ENCODE measurements at places on chromosomes 6 and 20.

DNA sequence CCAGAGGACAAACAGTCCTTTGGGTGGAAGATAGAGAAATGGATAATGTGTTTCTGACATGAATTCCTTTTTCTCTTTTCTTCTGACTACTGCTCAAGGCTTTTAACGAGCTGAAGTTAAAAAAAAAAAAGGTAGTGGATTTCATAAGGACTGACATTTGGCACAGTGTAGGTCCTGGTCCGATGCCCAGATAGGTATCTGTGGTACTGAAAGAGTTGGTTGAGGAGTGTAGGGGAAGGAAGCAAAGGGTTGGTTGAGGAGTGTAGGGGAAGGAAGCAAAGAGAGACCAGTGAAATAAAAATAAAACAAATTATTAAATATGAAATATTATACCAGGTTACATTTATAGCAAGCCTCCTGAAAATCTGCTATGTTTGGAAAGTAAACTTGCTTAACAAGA is 11.8 kb downstream of the UTRN start:
- no peak for DNase-seq

GRCh38 chr6:37109714-37110499 is 60.0 kb upstream of the PIM1 start:
- DNase-seq: no peak

GRCh38 chr20:44733341-44734069 is 12.2 kb upstream of the KCNK15 start:
- peak; percentile 19 for DNase-seq

- no peak for DNase-seq
Measured at GRCh38 chr6:135922174-135922573, 70.7 kb downstream of the PDE7B start.

DNA sequence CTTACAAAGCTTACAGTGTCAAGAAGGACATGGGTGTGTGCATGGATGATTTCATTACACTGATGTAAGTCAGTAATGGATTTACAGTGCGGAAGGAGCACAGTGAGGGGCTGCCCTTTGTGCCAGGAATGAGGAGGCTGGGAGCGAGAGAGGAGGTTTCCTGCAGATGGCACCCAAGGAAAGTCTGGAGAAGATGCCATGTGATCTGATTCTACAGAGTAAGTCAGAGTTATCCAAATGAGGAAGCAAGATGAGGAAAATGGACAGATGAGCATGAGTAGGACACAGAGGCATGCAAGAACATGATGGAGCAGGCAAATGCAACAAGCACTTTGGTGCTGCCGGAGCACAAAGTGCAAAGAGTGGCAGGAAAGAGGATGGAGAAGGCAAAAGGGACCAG is 29.7 kb downstream of the MAP7 start:
- DNase-seq: no peak

DNA sequence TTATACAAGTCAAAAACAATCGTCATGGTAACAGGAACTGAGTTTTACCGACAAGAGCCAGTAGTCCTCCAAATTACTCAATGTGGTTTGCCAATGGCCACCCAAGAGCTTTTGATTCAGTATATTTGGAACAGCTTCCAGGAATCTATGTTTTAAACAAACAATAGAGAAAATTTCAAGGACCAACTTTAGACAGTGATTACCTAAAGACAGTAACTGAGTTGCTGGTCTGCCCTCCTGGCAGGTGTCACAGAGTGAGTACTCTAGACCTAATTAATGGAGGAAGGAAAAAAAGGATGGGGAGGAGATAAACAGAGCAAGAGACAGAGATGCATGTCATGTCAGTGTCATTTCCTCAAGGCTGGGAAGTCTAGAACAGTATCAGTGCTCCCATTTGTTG is 361.3 kb upstream of the BTBD3 start:
- no peak for DNase-seq

GRCh38 chr6:152463164-152463563 is 174.0 kb downstream of the SYNE1 start:
- DNase-seq: no peak
